ENCODE measurements at places on chromosomes 5 and 9.

GRCh38 chr9:98191671-98192502, 550 bp downstream of the CORO2A start:
- DNase-seq, result no peak

DNA sequence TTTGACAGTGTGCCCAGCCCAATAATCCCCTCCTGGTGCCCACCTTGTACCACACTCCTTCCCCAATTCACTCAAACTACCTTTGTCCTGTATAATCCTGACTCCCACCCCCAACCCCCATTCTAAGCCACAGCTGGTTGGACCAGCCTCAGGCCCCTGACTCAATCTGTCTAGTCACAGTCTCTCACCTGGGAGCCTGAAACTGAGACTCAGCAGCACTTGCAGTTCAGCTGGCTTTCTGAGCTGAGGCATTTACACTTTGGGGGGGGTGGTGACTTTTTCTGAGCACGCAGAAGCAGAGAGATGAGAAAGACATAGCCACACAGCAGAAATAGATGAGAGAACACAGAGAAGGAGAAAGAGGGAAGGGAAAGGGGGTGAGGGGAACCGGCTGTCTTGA, 247.3 kb downstream of the MAN2A1 start:
- DNase-seq, result no peak

GRCh38 chr5:148978370-148979082, 84.3 kb downstream of the SH3TC2 start:
- DNase-seq, result no peak

GRCh38 chr5:43121913-43122484, 1.3 kb downstream of the ZNF131 start:
- no peak for DNase-seq

GRCh38 chr5:4189317-4189716, 593.7 kb downstream of the IRX1 start:
- DNase-seq, result no peak

DNA sequence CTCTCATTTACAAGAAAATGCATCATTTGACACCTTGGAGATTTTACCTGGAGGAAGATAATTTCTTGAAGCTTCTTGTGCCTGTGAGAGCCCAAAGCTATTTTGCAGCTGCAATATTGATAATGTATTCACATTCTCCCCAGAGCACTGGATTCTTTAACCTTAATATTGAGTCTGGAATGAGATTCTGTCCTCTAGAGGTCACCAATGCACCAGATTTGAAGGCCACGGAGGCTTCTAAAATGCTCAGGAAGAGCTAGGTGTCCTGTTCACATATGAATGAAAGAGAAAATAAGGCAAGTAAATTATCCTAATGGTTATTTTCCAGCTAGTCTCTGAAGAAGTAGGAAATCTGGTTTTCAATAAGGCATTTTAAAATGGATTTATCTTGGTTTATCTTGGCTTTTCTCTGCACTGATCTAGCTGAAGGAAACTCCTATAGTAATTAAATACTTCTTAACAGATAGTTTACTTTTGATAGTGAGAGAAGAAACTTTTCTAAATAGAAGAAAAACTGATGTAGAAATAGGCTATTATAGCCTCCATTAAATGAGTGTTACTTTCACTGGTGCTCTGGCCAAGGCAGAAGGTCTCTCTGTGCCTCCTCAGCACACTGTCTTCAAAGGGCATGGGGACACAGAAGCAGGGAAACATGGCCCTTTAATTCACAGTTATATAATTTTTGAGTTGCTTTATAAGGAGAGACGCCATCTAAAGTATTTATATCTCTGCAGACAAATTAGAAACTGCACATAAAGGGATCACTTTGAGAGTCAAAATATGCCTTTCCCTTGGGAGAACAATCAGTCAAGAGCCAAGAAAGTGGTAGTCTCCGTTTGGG, 297.0 kb upstream of the ACTBL2 start:
- DNase-seq, result peak; percentile 8

GRCh38 chr9:104960662-104961061, 32.7 kb upstream of the ABCA1 start:
- DNase-seq, result no peak

- DNase-seq, result peak; percentile 42
Observed at GRCh38 chr5:94707359-94707758, 88.9 kb downstream of the SLF1 start.

DNA sequence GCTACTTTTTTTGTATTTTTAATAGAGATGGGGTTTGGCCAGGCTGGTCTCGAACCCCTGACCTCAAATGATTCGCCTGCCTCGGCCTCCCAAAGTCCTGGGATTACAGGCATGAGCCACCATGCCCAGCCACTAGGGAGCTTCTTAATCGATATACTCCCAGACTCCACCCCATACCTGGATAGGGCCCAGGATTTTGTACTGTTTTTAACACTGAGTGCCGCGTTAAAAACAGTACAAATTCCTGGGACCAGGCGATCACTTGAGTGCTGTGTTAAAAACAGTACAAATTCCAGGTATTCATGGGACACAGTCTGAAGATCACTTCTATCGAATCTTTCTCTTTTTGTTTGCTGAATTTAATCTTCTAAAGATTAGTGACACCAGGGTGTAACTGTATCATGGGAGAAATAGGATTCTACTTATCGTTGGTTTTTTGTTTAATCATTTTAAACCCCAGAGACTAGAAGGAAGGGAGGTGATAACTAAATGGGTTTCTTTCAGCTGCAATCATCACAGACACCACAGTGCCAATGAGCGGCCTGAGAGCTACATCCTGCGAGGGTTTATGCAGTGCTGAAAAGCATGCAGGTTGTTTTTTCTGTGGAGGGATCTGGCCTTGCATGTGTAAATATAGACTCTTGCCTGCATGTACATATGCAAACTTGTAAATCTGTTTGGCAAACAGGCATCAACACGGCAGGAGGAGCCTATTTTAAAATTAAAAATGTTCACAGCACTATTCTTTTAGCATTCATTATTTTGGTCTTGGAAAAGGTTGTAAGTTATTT, 303.8 kb upstream of the WWC1 start:
- DNase-seq, result no peak

DNA sequence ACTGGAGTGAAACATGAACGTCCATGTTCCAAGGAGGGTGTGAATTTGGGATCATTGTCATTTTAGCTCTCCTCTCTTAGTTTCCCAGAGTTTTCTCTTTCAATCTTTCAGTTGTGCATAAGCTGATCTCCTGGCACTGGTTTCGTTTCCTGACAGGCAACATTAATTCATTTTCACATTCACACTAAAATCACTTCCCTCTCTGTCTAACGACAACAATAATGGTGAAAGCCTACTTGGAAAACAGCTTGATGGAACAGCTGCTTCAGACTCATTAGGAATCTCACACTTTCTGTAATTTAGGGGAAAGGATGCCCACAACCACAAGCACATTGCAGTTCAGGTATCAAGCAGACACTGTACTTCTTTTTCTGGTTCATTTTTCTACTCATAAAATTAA, 188.6 kb downstream of the TRIM36 start:
- no peak for DNase-seq

DNA sequence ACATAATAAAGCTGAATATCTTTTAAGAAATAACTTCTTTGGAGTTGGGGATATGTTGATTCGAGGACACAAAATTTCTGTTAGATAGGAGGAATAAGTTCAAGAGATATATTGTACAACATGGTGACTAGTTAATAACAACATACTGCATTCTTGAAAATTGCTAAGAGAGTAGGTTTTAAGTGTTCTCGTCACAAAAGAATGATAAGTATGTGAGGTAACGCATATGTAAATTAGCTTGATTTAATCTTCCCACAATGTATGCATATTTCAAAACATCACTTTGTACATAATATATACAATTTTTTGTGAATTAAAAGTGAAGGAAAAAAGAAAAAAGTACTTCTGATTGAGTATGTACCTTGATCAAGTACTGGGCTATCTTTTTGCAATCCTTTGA, 428.0 kb upstream of the TRPC7 start:
- no peak for DNase-seq

DNA sequence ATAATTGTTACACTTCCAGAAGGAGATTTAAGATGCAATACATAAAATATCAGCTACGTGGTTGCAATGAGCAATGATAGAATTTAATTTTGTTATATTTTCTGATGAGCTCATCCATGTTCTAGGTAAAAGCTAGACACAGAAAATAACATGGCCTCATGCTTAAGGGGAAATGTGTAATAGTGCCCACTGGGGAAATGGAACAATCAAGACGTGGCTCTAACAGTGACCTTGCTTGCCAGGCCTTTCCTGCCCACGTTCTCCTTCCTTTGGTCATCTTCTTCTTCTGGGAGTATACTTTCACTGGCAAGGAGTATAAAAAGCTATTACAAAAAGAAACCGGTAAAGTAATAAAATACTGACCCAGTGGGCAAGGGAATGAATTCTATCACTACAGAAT, 116.2 kb upstream of the TMEM161B start:
- no peak for DNase-seq

- no peak for DNase-seq
Observed at GRCh38 chr5:122463221-122463620, 151.2 kb downstream of the SNCAIP start.

DNA sequence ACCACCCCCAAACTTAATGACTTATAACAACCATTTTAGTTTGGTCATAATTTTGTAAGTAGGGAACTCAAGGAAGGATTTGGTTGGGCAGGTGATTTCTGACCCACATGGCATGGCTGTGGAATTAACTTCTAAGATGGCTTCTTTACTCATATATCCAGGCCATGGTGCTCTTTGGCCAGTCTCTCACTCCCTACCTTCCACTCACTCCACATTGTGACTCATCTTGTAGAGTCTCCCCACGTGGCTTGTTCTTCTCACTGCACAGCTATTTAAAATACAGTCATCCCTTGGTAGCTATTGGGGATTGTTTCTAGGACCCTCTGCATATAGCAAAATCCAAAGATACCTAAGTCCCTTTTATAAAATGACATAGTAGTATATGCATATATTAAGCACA, 76.6 kb upstream of the MAST4 start:
- no peak for DNase-seq

GRCh38 chr9:106761493-106761892, 101.5 kb upstream of the ZNF462 start:
- no peak for DNase-seq

DNA sequence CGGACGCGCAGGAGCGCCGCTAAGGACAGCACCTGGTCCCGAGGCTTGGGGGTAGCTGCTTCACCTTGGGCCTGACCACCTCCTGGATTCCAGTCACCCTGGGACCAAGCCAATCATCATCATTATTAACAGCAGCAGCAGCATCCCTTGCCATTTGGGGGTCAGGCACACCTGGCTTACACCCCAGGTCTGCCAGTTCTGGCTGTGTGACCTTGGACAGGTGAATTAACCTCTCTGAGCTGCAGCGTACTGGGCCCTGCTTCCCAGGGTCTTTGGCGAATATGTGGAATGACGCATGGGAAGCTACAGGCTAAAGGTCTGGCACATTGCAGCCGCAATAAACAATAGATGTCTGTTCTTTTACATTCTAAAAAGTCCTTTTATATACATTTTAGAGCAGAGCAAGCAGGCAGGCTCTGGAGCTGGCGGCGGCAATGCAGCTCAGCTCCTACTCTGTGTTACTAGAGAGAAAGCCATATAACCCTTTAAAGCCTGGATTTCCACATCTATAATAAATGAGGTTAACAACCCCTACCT, 97.8 kb upstream of the CPLX2 start:
- no peak for DNase-seq

- DNase-seq, result no peak
Observed at GRCh38 chr5:66238435-66238834, 94.3 kb downstream of the SREK1 start.

- DNase-seq, result no peak
Observed at GRCh38 chr9:21154018-21154608, 12.3 kb downstream of the IFNA21 start.

DNA sequence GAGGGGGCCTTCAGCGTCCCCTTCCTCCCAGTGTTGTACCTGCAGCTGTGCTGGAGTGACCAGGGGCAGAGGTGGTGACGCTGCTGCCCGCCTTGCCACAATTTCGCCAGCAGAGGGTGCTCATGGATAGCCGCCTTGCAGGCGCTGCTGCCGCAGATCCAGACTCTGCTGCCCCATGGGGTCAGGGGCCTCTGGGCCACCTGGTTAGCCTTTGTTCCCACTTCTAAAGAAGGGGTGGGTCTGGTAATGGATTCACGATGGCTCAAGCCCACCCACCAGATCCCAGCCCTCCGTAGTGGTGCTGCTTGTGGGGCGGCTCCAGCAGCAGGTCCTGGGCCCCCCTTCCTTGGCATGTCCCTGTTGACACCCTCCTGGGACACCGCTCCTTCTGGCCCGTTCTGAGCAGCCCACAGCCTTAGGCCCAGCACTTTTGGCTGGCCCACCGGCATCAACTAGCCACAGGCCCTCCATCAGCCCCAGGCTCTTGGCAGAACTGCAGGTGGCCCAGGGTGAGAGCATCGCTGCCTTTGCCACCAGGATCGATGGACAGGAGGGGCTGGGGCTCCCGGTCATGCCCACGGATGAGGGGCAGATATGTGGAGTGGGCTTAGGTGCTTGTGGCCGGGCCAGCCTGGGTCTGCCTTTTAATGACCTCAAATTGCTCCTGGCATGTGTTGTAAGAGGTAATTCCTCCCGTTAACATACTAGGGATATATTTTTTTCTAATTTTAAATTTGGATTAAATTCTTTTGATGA, 57.2 kb downstream of the COL5A1 start:
- no peak for DNase-seq

DNA sequence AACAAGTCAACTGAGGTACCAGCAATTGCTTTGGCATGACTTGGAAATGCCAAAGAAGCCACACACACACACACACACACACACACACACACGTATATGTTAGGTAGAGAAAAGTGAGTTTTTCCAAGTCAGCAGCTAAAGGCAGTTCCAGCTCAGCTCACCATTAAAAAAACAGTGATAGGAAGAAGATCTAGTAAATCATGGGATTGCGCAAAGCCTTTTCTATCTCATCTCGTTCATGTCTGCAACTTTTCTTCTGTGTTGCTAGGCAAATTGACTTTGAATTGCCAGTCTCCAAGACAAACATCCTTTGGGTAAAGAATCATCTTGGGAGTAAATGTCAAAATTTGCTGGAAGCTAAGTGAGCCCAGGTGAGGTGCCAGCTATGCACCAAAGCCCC, 500.1 kb downstream of the ENC1 start:
- no peak for DNase-seq

- no peak for DNase-seq
Observed at GRCh38 chr5:146344155-146345118, 5.8 kb downstream of the POU4F3 start.

DNA sequence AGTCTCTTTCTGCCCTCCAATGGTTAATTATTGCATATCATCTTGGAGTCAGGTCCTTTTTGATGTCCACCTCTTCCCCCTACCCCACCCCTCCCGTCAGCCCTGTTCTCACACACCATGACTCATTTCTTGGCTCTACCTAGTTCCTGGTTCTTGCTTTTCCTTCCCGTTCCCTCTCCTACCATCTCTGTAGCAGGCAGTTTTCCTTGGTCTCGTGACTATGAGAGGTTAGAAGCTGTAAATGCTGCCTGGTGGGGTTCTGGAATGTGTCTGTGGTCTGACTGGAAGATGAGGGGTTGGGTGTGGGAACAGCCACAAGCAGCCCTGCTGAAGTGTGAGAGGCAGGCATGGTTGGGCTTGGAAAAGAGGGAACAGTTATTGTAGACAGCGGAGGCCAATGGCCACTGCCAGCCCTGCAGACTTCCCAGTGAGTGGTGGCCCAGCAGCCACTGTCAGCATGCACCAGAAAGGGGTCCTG, 18.2 kb downstream of the SLC22A5 start:
- DNase-seq, result no peak
